CMK (cell line): ENCODE measurements at places on chromosomes 6 and 20.

DNA sequence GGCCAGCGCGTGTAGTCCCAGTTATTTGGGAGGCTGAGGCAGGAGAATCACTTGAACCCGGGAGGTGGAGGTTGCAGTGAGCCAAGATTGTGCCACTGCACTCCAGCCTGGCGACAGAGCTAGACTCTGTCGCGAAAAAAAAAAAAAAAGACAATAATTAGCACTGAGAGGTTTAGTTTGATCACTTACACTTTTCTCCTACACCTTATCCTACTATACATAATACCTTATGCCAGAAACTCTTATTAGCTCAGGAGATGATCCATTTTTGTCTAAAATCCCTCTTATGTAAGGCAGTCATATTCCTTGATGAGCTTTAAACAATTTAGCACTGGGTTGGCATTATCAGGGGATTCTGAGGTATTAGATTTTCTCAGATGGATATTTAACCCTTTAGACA is 3.6 kb upstream of the MTFR2 start:
- no peak for DNase-seq

DNA sequence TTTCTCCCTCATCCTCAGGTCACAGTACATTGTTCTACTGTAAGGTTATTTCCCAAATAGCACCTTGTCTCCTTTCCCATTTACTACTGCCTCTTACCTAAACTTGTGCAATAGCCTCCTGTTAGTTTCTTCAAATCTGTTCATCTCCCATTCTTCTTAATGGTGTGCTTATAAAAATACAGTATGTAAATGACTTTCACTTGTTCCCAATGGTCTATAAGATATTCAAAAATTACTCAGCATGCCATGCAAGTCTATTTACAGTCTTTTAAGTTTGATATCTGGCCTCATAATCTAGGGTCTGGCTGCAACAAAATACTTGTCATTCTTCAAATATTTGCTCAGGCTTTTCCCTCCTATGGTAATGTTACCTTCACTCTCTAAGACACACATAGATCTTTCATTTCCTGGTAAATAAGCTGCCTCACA is 31.5 kb upstream of the RHAG start:
- DNase-seq = no peak

DNA sequence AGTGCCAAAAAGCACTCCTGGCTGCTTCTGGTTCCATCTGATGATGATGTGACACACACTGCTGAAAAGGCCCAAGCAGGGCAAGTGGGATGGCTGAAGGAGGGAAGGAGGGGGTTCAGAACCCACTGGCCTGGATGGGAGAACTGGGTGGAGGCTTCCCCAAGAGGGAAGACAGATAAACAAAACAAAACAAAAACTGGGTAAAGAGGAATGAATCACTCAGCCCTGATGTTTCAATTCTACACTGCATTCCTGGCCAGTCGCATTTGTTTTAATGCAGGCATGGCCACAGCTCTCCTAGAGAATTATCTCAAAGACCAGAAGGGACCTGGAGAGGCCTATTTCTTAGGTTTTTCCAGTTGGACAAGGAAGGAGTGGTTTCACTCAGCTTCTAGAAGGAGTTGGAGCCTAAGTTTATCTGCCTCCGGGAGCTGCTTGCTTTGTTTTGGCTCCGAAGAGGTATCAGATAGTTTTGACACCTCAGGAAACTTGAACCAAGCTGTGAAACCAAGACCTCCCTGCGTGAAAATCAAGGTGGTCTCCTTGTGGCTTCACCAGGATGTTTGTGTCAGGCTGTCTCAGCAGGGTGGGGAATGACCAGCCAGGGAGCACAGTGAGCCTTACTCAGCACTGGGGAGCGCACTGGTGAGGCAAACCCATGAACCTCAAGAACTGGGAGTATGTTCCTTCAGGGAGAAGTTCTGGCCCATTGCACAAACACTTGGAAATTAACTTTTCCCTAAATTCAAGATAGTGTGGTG is 16.1 kb downstream of the TTPAL start:
- DNase-seq = no peak

DNA sequence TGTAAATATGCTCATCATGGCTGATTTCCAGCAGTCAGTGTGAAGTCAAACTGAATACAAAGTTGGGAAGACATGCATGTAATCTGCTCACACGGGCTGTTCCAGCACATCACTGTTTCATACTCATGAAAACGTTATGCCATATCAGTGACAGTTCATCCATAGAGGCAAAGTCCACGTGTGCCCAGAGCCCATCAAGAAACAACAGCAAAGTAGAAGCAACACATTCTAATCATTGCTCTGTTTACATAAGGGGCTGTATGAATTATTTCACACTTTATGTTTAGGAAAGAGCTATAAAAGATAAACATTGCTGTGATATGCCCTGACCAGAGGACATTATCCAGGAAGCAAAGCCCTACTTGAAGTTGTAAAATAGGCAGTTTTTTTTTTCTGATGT is 157.0 kb upstream of the ENPP5 start:
- DNase-seq = no peak

DNA sequence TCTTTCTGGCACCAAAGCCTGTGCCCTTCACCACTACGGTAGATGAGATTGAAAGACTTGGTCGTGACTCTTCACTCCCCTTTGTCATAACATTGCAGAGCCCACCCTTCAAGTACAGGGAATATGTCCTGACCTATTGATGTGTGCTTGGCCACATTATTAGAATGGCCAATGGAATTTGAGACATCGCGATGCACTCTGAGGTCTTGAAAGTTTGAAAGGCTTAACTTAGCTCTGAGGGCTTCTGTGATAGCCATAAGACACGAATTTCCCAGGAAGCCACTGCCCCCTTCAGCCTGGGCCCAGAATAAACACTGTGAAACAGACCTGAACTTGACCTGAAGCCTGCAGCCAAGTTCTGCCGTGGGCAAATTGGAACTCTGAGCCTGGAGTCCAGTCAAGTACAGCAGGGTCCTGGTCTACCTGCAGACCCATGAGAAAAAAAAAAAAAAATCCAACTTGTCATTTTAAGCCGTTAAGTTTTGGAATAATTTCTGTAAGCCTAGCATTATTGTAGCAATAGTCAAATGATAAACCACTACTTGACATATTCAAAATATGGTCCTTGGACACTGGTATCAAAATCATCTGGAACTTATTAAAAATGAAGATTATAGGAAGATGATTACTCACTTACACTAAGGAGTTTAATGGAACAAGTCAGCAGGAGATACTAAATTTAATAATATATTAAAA is 36.9 kb upstream of the TRAF3IP2 start:
- DNase-seq = no peak

DNA sequence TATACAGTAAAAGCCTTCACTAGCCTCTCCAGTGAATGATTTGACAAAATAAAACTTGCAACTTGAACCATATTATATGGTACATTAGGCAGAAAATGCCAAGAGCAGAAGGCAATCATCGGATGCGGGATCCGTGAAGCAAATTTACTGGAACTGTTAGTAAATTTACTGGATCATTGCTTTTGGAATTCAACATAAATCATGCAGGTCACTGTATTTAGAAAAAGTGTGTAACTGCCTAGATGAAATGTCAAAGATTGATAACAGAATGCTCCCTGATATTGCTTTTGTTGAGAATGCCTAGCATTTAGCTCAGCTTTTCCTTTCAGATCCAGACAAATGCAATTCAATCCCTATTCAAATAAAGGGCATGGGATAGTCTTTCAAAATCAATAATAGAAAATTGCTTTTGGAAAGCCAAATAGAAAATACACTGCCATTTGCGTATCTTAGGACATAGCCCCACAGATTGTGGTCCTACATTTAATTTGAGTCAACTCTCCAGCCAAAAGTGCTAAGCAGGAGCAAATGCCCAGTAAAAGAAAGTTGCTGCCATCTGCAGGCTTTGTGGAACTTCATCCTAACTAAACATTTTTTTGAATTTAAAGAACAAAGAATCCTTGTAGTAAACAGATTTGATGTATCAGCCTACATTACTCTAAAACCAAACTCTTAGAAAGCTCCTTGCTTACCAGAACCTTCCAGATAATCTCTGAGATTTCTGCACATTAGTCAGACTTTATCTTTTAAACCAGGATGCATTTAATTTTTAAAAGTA is 109.5 kb upstream of the HSF2 start:
- DNase-seq = no peak

DNA sequence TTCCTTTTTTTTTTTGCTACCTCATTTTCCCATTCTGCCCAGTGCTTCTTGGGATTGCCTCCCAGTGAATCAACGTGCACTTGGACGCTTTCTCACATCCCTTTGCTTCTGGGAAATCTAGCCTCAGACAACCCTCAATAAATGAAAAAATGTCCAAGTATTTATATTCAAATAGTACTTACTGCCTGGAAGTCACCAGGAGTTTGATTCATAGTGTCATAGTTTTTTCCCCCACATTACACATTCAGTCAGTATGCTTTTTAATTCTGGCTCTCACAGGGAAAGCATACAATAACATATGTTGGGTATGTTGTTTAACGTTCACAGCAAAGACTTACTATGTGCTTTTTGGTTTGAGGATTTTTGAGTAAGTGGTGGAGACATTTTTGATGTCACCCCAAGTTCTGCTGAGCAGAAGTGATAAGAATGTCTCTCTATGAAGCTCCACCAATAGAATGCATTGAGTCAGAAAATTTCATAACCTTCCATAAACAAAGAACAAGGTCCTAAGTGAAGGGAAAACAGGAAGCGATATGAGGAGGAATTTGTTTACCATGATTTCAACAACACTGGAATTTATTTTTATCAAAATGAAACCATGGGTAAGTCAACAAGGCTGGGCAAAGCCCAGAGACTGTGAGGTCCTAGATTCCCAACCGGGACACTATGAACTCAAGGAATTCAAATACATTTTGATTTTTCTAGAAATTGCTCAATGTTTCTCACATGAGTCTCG is 301.2 kb upstream of the BMP2 start:
- no peak for DNase-seq

GRCh38 chr20:12414446-12415274 is 497.0 kb downstream of the BTBD3 start:
- no peak for DNase-seq

DNA sequence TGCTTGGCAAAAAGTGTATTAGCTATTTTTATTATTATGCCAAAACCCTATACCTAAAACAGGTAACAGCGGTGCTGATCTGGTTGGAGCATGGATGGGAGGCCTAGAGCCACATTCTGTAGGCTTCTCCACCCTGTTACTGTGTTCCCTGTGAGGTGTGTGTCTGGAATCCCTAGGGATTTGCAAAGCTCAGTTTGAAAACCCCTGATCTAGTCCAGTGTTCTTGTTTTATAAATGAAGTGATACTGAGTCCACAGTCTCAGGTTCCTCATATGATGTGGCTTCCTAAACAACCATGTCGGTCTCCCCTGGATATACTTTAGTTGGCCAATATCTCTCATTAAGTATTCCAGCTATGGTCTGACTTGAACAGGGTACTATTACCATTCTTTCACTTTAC is 16.3 kb downstream of the ACSS2 start:
- DNase-seq = no peak

DNA sequence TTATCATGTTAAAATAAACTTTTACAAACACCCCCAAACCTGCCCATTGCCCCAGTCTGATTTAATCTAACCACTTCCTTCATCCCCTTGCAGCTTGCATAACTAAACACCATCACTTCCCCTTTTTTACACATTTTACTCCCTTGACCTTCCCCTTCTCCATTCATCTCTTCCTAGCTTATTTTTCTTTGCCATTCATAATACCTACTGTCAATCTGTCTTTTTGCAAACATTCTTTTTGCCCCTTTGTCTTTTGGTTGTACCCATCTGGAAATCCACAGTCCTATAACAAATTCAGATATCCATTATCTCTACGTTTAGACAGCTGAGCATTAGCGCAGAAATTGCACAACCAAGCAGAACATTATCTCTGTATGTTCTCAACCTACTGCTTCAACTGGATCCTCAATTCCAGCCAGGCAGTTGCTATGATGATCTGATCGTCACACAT is 51.2 kb downstream of the C6orf52 start:
- peak; percentile 32 for DNase-seq

- DNase-seq = no peak
Measured at GRCh38 chr6:112017169-112017568, 36.7 kb upstream of the CCN6 start.

DNA sequence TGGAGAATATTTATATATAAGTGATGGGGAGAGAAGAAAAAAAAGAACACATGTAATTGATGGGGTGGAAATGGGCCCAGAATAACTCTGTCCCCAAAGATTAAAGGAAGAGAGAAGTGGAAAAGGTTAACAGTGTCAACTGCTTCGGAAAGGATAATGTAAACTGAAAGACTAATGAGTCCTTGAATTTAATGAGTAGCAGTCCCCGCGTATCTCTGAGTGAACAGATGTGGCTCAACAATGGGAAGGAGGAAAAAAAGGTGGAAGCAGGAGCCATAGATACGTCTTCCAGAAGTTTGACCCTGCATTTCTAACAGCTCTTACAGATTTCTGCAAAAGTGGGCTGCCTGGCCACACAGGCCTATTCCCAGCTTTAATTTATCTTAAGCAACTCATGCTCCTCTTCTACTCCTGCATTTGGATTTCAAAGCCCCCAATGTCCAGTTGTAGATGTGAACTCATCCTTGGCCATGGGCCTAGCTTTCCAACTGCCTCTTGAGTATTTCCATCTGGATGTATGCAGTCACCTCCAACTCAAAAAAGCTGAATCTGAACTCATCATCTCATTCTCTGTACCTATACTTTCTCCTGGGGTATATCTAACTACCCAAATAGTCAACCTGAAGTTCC is 61.3 kb downstream of the DST start:
- no peak for DNase-seq

- DNase-seq = peak; percentile 58
Measured at GRCh38 chr6:34888874-34889555, at the start of gene ANKS1A. Gene ANKS1A, plus strand, starts transcription at chr6:34889255. Its CDS starts 148 bp downstream, at chr6:34889403.

DNA sequence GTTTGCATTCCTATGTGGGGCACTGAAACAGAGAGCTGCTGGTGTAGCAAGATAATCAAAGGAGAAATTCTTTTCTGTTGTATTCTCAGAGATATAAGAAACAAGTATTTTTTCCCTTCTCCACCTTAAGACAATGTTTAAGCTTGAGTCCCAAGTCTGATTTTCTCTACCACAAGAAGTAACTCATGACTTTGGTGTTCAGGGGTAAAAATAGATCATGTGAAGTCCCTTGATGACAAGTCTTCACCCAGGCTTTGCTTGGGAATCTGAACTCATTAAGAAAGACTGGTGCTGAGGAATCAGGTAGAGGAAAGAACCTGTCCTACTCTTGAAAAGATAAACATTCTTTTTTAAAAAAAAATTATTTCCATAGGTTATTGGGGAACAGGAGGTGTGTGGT is 205.6 kb downstream of the ALDH8A1 start:
- no peak for DNase-seq

DNA sequence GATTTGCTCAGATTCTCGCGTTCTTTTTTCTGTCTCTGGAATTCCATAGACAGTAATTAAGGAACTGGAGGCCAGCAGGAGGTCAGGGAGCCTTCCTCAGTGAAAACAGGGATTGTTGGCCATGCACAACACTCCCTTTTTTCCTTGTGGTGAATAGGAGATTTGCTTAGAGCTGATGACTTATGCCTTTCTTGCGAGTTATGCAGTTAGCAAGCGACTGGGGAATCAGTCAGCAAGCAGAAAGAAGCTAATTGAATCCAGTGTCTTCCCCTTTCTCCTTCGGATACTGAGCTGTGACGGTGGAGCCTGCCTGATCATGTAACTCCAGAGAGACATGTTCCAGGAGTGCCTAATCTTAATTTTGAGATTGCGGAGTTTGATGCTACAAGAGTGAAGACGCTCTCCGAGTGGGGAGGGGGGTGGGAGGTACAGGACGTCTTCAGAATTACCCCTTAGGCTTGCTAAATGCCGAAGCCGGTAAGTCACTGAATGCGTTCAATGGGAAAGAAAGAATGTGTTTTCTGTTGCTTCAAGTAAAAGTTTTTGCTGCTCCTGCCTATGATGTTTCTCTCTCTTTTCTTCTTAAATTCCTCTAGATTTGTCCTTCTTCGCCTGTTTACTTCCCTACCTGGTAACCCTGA is 165.9 kb downstream of the SASH1 start:
- no peak for DNase-seq

- DNase-seq = no peak
Measured at GRCh38 chr6:127522714-127523113, 3.6 kb upstream of the MTCL3 start.
